ENCODE measurements at places on chromosomes 13 and 19.

DNA sequence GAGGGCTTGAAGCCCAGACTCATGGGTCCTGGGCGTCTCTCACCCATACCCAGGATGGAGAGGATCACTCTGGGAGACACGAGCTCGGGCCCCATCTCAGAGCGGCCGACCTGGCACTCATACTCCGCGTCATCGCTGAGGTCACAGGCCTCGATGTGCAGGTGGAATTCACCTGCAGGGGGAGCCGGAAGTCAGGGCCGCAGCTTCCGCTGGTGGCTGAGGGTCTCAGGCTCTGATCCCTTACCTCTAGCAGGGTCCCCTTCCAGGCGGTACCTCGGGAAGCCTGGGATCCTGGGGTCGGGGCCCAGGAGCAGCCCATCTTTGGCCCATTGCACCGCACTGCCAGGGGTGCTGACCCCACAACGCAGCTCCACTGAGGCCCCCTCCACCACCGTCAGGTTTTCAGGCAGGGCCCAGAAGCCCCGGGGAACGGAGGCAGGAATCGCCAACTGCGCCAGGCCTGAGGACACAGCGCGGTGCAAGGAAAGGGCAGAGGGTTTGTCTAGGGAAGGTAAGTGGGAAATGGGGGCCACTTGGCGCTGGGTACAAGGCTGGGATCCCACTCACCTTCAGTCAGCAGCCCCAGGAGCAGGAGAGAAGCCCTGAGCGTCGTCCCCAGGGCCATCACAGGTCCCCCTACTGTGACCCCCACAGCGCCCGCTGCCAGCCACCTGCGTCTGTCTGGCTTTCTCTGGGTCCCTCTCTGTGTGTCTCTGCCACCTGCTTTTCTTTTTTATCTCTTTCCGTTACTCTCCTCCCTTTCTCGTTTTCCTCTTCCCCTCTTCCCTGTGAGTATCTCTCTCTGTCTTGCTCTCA, 883 bp downstream of the NPHS1 start:
- no peak for DNase-seq

DNA sequence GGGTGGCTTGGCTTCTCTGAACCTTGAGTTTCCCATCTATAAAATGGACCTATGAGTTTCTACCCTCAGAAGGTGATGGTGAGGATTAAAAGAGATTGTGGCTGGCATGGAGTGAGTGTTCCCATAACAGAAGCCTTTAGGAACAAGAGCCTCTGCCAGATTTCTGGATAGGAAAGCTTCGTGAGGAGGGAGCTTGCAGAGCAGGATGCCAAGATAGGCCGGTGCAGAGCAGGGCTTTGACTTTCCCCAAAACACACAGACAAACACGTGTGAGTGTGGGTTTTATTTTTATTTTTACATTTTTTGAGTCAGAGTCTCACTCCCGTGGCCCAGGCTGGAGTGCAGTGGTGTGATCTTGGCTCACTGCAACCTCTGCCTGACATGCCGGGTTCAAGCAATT, 3.7 kb upstream of the CNN1 start:
- DNase-seq = no peak

DNA sequence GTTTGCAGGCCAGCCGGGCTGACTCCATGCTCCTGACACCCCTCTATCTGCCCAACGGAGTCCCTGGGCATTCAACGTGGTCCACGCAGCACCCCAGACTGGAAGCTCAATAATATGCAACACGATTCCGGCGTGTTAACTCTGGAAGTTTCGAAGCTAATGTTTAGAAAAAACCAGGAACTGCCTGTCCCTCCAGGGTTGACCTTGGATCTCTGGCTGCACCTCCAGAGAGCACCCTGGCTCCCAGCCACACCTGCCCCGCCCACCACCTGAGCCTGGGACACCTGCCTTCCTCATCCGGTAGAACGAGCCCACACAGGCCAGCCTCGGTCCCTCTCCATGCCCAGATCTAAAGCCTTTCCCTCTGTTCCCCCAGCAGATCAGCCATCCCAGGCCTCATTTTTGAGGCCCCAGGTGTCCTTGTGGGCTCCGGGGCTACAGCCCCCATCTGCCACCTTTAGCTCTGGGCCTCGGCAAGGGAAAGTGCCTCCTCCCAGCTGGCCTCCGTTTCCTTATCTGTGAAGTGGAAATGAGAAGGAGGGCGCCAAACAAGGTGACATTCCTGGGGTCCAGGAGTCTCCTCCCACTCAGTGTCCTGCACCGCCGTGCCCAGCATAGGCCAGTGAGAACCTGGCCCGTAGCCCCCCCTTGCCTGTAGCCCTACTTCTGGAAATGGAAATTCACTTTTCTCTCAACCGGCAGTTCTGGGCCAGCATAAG, 38.7 kb downstream of the KLF2 start:
- DNase-seq = no peak

DNA sequence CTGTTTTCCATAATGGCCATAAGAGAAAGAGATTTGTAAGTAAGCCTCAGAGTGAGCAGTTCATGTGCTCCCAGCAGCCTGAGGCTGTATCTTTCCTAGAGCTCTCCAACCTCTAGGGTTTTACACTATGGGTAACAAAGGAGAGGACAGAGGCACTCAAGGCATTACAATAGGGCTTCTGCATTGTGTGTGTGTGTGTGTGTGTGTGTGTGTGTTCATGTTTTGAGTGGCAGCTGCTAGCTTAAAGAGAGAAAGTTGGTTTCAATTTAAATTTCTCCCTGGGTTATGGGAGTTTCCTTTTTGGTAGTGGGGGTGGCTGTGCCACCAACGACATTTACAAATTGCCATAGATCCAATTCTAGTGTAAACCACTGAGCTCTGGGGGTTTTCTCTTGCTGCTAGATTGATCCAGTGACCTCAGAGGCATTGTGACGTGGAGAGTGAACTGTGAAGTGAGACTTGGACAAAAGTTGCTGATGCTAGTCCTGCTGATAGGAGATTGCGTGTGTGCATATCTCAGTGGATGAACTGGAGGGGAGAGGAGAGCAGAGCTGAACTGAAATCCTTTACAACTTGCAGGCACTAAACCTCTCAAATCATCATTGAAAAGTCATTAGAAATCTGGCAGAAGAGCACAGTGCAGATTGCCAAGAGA, 67.2 kb upstream of the OLFM4 start:
- no peak for DNase-seq

DNA sequence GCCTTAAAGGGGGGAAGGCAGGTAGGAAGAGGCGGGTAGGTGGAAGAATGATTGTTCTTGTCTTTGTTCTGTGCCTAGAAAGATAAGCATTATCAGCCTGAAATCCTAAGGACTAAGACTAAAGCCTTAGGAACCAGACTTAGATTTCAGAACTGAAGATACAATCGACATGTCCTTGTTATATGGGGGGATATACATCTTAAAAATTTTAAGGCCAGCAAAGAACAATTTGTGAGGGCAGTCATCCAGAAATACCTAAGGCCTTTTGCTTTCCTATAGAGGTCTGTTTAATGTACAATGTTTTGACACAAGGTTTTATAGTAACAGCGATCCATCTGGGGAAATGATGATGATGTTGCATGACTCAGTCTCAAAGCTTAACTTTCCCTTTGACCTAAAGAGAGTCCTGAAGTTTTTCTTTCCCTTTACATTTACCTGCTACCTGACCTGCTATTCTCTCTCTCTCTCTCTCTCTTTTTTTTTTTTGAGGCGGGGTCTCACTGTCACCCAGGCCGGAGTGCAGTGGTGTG, 20.2 kb upstream of the CEACAM6 start:
- no peak for DNase-seq
